Progenitor cell of endocrine pancreas (in vitro differentiated cells): ENCODE measurements at places on chromosomes 4 and X.

- DNase-seq: no peak
Observed at GRCh38 chr4:88320780-88321373, 36.5 kb upstream of the PPM1K start.

GRCh38 chrX:11528623-11529022 lies 137.1 kb downstream of the ARHGAP6 start:
- DNase-seq: no peak

DNA sequence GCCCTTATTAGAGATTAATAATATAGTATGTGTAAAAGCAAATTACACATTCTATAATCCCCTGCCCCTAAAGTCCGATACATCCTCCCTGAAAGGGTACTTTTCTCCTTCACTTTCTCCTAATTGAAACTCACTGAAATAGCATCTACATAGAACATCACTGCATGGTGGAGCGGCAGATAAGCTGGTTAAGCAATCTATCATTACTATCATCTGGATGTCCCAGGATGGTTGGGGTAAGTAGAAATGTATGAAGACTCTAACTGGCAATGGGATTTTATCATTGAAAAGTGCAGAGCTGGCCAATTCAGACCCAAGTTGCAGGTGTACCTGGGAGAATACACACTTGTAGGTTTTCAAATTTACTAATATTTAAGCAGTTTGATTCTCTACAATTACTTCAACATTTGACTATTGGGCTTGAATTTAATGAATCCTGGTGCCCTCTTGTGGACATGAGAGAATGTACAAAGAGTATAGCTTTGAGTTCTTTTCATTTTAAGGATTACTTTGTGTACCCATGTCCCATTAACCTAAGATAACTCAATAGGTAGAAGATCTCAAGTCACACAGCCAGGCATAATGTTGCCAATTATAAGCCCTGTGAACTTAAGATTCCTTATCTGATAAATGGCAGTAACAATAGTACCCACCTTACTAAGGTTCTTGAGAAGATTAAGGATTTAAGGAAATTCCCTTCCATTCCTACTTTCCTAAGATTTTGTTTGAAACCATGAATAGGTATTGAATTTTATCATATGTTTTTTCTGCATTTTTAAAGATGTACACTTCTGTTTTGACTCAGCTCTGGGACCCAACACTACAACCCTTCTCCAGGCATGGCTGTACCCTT lies 69.8 kb downstream of the SHROOM3 start:
- no peak for DNase-seq

GRCh38 chrX:17669458-17669857 lies 67.8 kb upstream of the SCML1 start:
- no peak for DNase-seq

DNA sequence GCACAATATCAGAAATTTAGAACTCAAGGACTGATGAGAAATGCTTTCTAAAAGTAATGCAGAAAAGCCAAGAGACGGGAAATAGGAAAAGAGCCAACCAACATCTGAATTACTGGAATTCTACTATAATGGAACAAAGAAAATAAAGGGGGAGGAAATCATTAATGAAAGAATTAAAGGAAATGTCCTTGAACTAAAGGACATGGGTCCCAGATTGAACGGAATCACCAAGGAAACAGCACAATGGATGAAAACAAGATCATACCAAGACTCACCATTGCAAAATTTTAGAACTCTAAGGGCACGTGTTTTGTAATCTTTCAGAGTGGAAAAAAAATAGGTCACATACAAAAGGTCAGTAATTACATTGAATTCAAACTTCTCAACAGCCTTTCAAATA lies 35.9 kb downstream of the HPGDS start:
- no peak for DNase-seq

DNA sequence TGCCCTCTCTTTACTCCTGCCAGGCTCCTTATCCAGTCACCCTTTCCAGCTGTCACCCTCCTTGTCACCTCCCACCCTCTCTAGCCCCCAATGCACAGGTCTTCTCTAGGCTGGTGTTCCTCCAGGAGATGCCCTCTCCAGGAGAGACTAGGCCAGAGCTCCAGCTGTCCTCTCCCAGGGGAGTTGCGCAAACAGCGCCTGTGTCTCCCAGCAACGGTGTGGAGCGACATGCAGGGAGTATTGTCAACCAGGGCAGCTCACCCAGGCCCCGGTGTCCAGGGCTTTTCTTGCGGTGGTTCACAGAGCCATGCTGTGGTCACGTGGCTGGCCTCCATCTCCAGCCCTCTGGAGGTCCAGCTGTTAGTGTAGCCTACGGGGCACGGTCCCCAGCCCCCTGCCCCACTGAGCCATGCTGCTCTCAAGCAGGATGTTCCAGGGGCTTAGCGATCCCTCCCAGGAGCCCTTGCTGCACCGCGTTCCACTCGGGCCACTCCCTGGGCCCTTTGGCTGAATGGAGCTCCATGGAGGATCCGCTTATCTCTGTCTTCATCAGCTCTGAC lies 34.8 kb downstream of the CCNQ start:
- DNase-seq: no peak

DNA sequence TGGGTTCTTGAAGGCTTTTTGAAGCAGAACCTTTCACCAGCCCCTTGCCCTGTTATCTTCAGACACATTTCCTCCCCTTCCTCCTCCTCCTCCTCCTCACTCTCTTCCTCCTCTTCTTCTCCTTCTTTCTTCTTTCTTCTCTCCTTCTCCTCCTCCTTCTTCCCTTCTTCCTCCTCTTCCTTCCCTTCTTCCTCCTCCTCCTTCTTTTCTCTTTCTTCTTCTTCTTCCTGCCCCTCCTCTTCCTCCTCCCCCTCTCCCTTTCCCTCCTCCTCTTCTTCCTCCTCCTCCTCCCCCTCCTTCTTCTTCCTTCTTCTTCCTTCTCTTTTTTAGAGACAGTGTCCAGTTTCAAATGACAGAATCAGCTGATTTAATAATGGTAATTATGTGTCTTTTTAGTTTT lies 226.0 kb downstream of the DKK2 start:
- DNase-seq: no peak

GRCh38 chr4:57734104-57734670 lies 624.0 kb upstream of the IGFBP7 start:
- no peak for DNase-seq
